Activated effector memory CD4-positive, alpha-beta T cell treated with anti-CD3 and anti-CD28 coated beads, Interleukin-2, amount 50 U/mL, for 16 hours (primary cell): ENCODE measurements at places on chromosomes 2 and 18.

GRCh38 chr18:2147476-2148230 is 423.7 kb downstream of the METTL4 start:
- DNase-seq = no peak

GRCh38 chr2:144240656-144241339 is 279.1 kb downstream of the ZEB2 start:
- DNase-seq = no peak

GRCh38 chr2:172673056-172673683 is 62.5 kb upstream of the RAPGEF4 start:
- DNase-seq = no peak

- DNase-seq = no peak
Measured at GRCh38 chr18:74454279-74454751, 2.8 kb downstream of the DIPK1C start.

DNA sequence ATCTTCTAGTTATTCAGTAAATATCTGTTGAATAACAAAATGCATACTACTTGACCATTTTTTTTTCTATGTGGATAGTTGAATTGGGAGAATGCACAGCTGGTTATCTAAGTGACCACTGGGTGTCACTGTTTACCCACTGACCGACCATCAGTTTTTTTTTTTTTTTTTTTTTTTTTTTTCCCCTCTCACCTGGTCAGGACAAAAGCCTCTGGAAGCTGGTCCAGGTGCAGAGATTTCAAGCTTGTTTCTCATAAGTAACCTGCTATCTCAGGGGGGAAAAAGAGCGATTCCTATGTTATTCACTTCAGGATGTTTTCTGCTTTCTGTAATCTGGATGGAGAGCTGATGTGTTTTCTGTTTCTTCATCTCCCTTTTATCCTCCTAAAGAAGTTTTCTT is 256.0 kb downstream of the DCDC2C start:
- no peak for DNase-seq
